ENCODE measurements at places on chromosomes 4 and X. TPM values are rescaled to one million over a fixed set of nuclear protein-coding genes. Genes with fewer than 3 reads are reported as not detected.

DNA sequence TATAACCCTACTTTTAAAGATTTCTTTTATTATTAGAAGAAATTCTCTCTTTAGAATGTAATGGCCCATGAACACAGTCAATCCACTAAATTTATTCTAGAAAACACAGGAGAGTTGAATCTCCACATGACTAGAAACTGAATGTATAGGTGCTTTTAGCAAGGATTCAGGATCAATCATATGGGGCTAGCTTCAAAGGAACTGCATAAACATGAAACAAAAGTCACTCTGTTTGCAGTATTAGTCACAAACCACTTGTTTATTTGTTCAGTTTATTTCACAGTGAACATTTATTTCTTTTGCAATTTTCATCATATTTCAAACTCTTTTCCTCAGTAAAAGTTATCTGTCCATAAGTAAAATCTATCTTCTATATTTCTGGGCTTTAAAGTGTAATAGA is 1604.6 kb downstream of the PCDH18 start:
- no peak for DNase-seq

The HTN1 gene
- not detected for polyA plus RNA-seq

The TAF7L gene
- polyA plus RNA-seq = 0.18 TPM

GRCh38 chrX:106874075-106874474 is 29.1 kb downstream of the RIPPLY1 start:
- no peak for DNase-seq

The ETNPPL gene
- 0.06 TPM for polyA plus RNA-seq

DNA sequence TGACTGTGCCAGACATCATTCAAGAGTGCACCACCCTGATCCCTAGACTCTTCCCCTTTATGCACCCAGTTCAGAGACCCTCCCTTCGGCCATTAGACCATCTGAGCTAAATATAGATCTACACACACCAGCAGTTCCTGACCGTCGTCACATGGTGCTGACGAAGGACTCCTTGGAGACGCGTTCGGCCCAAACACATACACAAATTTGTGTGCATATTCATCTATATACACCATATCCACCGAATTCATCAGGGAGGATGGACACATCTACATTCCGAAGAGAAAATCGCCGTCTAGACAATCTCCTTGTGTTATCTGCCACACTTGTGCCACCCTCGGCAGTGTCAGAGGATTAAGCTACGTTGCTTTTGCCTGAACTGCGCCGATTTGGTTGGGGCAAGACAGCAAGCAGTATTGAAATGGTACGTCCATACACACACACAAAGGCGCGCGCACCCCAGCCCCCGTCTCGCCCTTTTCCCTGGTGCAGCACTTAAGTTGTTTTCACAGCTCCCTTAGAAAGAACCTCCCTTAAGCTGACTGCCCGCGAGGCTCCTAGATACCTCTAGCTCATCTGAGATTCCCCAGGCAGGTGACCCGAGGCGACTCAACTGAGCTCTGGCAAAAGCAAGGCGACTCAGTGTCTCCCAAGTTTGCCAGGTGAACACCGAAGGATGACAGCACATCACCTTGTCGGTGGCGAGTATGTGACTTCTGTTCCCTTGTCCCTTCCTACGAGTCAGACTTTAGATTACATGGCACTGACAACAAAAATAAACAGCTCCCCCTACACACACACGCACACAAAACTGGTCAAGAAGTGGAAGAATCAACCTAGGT is 1.0 kb downstream of the RASGEF1B start:
- DNase-seq = peak; percentile 72

The FOXR2 gene
- polyA plus RNA-seq = 0.22 TPM

- no peak for DNase-seq
Observed at GRCh38 chr4:22097596-22097995, 149.0 kb upstream of the KCNIP4 start.

DNA sequence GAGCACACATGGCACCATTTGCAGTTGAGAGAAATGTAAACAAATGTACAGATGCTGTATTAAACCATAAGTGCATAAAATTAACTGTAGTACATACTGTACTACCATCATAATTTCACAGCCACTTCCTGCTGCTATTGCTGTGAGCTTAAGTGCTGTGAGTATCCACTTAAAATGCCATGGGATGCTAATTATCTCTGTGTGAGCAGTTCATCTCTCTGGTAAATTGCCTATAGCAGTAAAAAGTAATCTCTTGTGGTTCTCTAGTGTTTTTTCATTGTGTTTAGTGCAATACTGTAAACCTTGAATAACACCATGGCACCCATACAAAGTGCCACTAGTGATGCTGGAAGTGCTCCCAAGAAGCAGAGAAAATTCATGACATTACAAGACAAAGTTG is 9.9 kb upstream of the SCOC start:
- DNase-seq = peak; percentile 51

DNA sequence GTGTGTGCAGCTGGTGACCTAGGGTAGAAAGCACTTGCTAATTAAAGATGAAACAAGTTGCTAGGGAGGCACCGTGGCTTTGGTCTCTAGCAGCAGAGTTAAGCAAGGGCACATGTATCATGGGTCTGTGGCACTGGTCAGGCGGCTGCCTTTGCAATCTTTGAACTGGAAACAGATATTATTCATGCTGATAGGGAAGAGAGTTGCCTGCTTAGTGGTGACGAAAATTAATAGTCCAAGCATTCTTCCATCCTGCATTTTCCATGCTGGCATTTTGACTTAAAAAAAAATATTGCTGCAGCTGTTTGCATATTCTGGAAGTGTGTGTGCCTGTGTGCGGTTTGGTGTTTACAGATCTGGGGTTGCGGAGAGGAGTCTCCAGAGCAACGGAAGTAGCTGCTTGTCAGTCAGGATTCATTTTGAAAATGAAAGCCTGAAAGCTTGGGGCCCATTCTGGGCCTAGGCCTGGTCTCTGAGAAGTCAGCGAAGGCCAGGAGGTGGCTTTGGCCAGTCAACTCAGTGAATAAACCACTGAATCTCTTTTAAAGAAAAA is 2.3 kb upstream of the SOWAHD start:
- DNase-seq = peak; percentile 66

The ARHGAP6 gene
- 5.1 TPM for polyA plus RNA-seq

The IL2RG gene
- polyA plus RNA-seq = 118 TPM

DNA sequence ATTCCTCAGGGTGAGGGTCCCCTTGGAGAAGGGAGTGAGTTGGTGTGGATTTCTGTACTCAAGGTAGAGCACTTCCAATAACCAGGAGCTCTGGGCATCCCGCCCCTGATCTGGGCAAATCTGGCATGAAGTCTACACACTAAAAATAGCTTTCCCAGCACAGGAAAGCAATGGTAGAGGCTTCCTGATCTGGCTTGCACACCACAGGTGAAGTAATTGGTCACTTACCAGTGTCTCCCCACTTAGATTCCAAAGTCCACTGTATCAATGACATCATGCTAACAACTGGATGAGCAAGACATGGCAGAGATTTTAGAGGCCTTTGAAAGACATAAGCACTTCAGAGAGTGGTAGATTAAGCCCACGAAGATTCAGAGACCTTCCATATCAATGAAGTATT is 17.8 kb upstream of the IDS start:
- peak; percentile 53 for DNase-seq

The POU4F2 gene
- polyA plus RNA-seq = not detected

The UNC5C gene
- polyA plus RNA-seq = 4.1 TPM

DNA sequence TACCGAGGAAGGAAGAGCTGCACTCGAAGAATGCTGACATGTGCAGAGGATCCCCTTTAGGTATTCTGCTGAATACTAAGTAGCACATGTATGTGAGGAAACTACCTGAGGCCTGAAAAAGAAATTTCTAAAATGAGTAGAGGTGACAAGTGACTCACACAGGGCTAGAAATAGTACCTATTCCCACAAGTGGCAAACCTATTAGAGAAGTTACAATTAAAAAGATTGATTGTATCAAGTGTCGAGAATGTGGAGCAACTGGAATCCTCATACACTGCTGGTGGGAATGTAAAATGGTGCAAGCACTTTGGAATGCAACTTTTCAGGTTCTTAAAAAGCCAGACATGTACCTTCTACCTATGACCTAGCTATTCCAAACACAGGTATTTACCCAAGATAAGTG is 47.4 kb downstream of the CCSER1 start:
- DNase-seq = peak; percentile 7

DNA sequence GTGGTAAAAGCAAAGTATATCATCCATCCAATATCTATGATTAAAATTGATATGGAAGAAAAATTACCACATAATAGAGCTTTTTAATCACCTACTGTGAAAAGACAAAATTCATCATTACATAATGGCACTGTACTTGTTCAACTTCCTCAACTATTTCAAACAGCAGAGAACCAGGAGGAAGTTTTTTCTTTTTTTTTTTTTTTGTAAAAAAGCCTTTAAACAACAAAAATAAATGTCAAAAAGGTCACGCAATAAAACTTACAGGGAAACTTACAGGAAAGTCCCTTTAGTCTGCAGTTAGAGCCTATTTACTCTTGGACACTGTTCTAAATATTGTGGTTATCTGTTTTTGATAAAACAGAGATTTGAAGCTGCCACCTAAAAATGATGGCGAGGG is 4.8 kb downstream of the PDGFC start:
- no peak for DNase-seq

GRCh38 chr4:87257523-87257922 is 37.1 kb upstream of the KLHL8 start:
- DNase-seq = no peak

The REELD1 gene
- polyA plus RNA-seq = 0.45 TPM

- DNase-seq = no peak
Observed at GRCh38 chrX:16910376-16910775, 36.1 kb upstream of the REPS2 start.

DNA sequence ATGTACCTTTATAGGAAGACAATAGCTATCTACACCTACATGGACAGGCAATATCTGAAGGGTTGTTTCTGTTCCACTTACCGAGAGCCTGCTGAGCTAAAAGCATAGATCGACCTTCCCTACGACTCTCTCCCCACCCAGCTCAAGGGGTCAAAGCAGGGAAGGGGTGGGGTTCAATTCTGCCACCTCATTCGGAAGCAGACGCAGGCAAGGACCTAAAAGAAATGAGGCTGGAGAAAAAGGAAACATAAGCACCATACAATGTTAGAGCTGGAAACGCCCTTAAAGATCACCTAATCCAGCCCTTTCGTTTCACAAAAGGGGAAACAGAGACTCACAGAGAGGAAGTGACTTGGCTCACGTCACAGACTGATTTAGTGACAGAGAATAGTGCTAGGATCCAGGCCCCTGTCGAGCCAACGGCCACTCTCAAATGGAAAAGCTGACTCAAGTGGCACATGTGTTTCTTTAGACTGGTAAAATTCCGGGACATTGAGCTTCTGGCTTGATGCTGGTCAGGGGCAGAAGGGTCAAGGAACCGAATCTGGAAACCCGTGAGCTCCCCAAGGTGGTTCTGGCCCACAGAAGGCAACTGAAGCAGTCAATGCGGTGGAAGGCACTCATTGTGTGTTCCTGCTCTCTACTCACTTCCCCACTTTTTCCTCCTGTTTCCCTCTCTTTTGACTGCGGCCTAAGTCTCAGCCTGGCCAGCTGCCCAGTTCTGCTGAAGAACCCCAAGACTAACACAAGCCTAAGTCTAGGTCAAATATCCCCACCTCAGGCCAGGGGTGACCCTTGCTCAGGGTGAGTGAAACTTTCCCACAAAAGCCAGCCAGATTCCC is 7.5 kb downstream of the SEPTIN6 start:
- peak; percentile 12 for DNase-seq

GRCh38 chr4:14294611-14295010 is 667.1 kb upstream of the BOD1L1 start:
- DNase-seq = no peak

The POF1B gene
- 47.5 TPM for polyA plus RNA-seq

- DNase-seq = no peak
Observed at GRCh38 chr4:11904117-11904535, 475.4 kb upstream of the HS3ST1 start.

- no peak for DNase-seq
Observed at GRCh38 chr4:144374065-144374464, 233.5 kb upstream of the GYPA start.

DNA sequence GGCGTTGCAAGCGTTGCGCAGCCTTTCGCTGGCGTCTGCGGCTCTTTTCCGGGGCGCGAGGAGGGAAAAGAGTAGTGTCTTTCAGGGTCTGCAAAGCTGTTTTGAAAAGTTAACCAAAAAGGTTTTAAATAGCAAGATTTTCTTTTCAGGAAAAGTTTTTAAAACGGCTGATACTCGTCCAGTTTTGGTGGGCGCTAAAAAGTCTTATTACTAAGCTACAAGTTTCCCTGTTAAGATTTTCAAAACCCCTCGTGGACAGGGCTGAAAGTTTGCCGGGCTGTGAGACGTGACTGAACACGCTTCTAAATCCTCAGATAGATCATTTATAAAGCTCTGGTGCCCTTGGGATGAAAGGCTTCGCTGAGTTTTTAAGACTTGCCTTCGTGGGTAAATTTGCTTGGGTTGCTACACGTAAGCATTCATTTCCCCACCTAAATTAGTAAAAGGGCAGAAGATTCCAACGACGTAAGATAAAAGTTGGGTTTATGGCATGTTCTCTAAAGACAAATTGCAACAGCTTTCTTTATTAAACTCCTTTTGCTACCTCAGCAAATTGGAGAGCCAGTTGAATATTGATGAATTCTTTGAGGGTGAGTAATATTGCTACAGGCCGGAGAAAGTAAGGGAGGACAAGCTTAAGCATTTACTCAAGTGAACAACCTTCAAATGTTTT is 91.5 kb downstream of the HPRT1 start:
- no peak for DNase-seq

- DNase-seq = peak; percentile 68
Observed at GRCh38 chr4:74682567-74683359, 111.6 kb downstream of the BTC start.

Measured in large intestine (tissue), 12 donors.